ENCODE measurements at places on chromosomes 2 and 18.
A peak's percentile ranks its signal among the peaks of the same experiment; 100 is the strongest.

DNA sequence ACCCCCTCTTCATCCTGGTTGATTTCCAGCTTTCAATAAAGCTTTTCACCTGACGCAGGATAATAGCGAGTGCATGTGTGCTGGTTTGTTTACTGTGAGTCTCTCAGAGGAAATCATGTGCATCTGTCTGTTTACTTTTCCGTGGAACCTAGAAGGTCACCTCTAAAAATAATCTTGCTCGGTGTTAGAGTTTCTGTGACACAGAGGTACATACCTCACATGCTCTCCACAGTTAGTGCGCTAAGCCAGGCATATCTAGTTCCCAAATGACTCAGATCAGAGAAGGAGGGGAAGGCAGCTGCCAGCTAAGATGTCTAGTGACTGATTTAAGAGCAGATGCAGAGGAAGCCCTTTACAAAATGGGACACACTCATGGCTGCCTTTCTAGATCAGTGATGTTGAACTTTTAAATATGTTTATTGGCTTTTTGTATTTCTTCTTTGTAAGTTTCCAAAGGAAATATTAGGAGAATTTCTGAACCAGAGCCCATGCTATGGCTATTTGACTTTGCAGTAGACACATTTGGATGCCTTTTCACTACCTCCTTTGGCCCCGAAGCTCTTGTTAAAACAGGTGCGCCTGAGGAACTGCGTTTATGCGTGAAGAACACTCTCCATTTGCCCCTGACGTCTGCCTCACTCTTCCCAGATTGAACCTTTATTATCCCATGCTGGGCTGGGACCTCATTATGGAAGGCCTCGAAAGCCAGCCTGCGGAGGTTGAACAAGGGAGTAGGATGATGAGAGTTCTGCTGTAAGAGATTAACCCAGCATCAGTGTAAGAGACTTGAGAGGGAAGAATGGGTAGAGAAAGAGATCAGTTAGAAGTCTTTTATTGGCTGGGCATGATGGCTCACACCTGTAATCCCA, 145.6 kb downstream of the FAM161A start:
- DNase-seq: no peak

- DNase-seq: no peak
Measured at GRCh38 chr18:46570666-46571065, 86.4 kb downstream of the LOXHD1 start.

DNA sequence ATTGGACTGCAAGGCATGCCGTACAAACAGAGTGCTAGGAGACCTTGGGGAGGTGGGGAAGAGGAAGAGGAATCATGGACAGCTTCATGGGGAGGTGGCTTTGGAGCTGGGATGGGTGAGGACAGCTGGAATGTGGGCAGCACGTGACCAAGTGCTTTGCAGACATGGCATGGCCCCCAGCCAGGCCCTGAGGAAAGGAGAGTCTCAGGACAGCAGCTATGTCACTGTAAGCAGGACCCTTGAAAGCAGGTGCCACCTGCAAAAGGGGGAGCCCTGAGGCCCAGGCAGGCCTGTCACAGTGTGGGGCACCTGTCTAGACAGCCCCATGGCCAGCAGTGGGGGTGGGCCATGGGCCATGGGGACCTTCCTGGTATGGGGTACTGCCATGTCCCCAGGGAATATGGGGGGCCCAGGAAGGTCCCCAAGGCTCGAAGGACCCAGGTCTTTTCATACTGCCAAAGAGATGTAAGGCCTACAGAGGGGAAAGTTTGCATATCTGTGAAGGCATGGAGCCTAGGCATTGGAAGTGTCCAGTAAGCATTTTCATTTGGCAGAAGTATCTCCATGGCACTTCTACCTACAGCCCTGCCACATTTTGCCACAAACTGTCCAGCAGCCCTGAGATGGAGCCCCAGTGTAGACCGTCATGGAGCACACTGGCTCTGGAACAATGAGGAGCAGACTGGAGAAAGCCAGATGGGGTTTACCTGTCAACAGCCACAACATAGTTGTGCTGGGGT, 9.9 kb downstream of the PAX8 start:
- DNase-seq: no peak

- DNase-seq: no peak
Measured at GRCh38 chr2:185274718-185275484, 463.7 kb upstream of the FSIP2 start.

DNA sequence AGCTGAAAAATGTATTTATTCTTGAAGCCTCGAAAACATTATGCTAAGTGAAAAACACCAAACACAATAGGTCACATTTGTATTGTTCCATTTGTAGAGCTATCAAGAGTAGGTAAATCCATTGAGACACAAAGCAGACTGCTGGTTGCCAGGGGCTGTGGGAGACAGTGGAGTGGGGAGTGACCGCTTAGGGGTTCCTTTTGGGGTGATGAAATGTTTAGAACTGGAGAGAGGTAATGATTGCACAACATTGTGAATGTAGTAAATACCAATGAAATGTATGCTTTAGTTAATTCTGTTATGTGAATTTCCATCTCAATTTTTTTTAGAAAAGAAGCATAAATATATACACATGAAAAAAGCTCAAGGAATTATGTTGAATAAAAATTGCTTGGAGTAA, 15.8 kb downstream of the KCTD18 start:
- no peak for DNase-seq

- DNase-seq: no peak
Measured at GRCh38 chr2:187208199-187208785, 239.8 kb downstream of the CALCRL start.

GRCh38 chr2:208097801-208098200, 26.5 kb downstream of the CRYGD start:
- DNase-seq: no peak

DNA sequence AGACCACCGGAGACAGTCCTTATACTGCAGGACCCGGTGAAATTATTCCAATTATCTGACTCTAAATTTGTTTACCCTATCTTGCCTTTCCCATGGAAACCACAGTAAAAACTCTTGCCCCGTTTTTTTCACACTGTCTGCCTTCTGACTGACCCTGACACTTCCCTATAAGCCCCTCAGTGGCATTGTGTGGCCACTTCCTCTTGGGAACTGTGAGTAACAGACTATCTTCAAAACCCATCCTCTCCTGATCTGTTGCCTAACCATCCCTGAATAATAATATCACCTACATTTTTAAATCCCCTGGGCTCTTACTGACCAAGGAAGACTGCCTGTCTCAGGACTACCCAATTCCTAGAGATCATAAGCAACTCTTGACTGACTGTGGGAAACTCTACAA, 42.6 kb upstream of the RNF152 start:
- DNase-seq: no peak

DNA sequence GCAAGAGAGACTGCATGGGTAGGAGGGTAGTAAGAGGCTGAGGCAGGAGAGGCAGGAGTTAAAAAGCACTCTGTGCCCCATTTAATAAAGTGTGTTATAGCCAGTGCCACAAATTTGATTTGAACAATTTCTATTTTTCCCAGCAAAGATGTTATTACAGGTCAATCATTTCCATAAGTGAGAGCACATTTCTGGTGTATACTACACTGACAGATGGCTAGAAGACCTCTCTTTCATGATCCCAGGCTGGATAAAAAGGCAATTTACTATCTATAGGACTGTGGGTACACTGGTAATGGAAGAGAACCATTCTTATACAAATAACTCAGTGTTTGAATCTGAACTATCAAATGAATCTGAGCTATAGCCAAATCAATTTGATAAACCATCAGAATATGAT, 176.2 kb downstream of the FSHR start:
- DNase-seq: no peak

GRCh38 chr2:200136655-200137054, 169.8 kb upstream of the SPATS2L start:
- DNase-seq: no peak

GRCh38 chr2:105600949-105601794, 143.5 kb upstream of the NCK2 start:
- no peak for DNase-seq

DNA sequence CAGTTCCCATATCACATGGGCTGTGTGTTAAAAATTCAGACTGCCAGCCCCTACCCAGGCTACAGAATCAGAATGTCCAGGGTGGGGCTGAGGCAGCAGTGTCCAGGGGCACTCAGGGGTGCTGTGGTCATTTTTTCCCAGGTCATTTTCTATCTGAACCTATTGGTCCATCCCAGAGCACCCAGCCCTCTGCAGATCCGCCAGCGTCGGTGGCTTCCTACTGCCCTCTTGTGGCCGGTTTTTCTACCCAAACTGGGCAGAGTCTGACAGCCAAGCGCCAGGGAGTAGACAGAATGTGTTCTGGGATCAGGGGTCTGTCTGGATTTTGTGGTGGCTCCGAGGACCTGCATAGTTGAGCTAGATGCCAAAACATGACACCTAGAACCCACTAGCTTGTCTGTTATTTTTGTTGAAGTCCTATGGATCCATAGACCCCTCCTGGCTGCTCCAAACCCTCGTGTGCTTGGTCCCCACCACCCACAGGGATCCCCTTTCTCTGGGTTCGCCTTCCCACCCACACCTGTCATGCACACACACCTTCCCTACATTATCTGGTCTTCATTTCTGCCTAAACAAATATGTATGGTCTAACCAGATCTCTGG, 34.1 kb upstream of the RMDN2 start:
- DNase-seq: peak; percentile 74

DNA sequence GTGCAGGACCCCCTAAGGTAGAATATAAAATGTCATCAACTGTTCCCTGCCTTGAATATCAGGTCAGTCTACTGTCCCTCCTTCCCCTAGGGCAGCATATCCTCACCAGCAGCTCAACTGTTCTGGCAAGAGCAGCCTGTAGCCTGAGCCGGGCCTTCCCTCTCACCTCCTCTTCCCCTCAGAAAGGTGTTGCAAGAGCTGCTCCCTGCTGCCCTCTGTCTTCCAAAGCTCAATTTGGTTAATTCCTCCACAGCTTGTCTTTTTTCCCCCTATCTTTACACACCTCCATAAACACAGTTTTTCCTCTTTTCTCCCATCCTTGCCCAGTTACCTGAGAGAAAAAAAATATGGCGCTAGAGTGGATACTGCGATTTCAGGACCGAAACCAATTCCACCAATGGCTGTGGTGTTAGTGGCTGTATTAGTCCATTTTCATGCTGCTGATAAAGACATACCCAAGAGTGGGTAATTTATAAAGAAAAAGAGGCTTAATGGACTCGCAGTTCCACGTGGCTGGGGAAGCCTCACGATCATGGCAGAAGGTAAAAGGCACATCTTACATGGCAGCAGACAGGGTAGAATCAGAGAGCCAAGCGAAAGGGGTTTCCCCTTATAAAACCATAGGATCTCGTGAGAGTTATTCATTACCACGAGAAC, 184.7 kb downstream of the MREG start:
- peak; percentile 79 for DNase-seq

- no peak for DNase-seq
Measured at GRCh38 chr2:30288561-30288960, 57.2 kb downstream of the LBH start.

DNA sequence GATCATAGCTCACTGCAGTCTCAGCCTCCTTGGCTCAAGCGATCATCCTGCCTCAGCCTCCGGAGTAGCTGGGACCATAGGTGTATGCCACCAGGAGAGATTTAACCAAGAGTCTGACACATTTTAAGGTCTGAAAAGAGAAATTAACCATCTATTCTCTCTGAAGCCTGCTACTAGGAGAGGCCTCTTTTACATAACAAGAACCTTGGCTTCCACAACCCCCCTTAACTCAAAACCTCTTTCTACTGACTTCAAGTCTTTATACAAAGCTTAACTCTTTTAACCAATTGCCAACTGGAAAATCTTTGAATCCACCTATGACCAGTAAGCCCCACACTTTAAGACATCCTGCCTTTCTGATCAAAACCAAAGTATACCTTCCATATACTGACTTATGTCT, 279.9 kb upstream of the CELF4 start:
- DNase-seq: no peak

- DNase-seq: no peak
Measured at GRCh38 chr18:34942276-34942675, 98.9 kb upstream of the MAPRE2 start.
